ENCODE measurements at places on chromosomes 3 and 15.

- DNase-seq = no peak
These were observed 23.1 kb downstream of the ANXA2 start for GRCh38 chr15:60374628-60375081.

GRCh38 chr15:101615986-101616848 is 36.0 kb downstream of the TM2D3 start:
- DNase-seq = no peak

DNA sequence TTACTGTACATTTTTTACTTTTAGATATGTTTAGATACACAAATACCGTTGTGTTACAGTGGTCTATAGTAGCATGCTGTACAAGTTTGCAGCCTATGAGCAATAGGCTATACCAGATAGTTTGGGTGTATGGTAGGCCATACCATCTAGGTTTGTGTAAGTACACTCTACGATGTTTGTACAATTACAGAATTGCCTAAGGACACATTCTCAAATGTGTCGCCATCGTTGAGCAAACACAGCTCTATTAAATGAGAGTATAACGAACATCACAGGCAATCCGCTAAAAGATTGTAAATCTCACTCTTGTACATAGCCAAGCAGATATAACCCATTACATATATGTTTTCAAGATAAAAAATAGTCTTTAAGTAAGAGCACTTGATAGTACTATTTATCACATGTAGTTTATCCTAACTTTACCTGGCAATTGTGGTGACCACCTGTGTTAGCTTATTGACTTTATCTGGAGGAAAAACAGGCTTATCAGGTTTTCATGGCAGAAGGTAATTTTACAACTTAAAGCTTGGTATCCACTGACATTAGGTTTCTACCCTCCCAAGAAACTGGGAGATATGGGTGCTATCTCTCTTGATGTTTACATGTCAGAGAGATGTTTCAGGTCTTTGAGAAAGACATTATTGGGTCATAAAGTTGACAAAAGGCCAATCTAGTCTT is 898.7 kb downstream of the NSUN3 start:
- no peak for DNase-seq

DNA sequence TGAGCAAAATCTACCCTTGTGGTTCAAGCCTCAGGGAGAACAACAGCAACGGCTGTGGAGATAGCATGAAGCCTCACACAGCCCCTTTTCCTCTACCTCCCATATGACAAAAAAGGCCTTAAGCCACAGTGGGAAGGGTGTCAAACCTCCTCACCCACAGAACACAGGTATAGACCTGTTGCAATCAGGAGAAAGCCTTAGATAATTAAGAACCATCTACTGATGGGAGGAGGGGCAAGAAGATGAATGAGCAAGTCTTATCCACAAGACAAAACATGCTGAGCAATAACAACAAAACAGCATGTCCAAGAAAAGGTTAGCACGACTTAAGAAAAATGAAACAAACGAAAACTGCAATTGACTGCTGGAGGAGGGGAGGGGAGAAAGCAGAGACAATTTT is 272.9 kb upstream of the BCHE start:
- no peak for DNase-seq

GRCh38 chr3:43287500-43287873 is 1.1 kb downstream of the SNRK start:
- no peak for DNase-seq

DNA sequence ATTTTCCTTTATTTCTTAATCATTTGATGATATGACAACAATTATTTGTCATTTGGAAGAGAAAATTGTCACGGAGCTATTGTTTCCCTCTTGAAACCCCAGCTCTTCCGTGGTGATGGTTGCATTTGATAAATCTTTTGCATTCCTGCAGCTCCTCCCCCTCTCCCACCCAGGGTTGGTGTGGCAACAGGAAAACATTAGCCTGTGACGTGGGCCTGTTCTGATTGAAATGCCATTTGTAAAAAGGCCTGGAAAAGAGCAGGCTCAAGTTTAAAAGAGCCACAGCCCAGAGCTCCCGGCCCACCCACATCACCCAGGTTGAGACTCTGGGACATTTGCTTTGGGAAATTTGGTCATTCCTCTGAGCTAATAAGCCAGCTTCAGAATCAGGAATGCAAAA is 282.5 kb downstream of the RPLP1 start:
- no peak for DNase-seq

- DNase-seq = no peak
These were observed 415.4 kb upstream of the RORA start for GRCh38 chr15:61644550-61644949.

DNA sequence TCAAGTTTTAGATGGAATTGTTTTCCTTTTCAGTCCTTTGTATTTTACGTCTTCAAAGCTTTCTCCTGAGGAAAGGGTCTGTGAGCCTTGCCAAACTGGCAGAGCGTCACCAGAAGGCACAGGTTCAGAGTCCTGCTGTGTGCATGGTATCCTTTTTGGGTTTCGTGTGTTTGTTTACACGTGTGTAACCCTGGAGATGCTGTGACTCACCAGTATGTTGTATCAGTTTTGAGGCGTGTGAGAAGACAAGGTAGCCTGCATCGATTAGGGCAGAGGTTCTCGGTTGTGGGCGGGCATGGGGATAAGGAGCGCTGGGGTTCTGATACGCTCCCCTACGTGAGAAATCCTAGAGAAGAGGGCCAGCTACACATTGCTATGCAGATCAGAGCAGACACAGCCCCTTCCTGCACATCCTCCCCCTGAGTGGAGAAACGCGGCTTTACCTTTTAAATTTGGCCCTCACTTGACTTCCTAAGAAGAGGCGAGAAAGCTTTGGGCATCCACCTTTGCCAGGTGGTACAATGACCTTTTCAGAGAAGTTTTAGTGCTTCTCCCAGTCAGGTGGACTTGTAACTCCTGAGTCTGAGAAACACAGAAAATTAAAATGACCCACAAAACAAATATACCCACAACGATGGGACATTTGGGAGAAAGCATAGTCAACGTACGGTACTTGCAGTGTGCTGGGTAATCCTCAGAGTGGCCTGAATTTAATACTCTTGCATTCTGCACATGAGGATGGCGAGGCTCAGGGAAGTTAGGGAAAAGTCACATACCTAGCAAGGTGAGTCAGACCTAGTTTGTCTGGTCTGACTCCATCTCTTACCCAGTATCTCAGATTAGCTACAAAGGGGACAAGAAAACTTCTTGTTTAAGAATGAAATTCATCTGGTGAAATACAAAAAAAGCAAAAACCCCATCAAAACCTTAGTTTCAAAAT is 38.1 kb downstream of the TRAK1 start:
- no peak for DNase-seq

GRCh38 chr15:67080900-67081431 is 15.6 kb downstream of the SMAD3 start:
- DNase-seq = peak; percentile 95

DNA sequence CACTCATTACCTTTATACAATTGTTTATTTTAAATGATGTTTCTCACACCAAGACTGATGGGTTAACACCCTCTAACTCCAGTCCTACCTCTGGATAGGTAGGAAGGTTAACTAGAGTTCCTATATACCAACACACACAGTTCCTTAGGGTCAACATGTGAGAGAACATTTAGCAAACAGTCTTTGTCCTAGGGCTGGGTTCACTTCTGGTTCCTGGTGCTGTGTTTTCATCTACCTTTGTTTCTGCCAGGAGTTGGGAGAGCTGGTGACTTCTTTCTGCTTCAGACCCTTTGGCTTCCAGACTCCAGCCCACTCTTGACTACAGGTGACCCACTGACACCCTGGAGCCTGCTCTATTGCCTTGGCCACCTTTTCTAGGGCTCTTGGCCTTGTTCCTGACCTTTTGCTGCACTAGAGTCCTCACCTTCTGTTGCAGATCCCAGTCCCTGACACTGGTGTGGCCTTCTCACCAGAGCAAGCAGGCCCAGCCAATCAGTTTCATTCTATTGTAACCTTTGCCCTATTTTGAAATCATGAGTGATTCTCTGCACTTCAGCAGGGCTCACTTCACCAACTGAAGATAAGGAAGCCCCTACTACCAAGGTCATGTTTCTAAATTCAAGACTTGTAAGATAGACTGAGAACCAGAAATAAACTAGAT is 50.0 kb upstream of the SECISBP2L start:
- no peak for DNase-seq

GRCh38 chr15:22259881-22260421 is 179.6 kb downstream of the OR4M2 start:
- DNase-seq = no peak

GRCh38 chr3:194103983-194104751 is 31.8 kb upstream of the HES1 start:
- DNase-seq = peak; percentile 57

GRCh38 chr3:62833538-62833937 is 41.7 kb downstream of the CADPS start:
- DNase-seq = no peak

- no peak for DNase-seq
These were observed 3.4 kb downstream of the FSD2 start for GRCh38 chr15:82802497-82802896.

DNA sequence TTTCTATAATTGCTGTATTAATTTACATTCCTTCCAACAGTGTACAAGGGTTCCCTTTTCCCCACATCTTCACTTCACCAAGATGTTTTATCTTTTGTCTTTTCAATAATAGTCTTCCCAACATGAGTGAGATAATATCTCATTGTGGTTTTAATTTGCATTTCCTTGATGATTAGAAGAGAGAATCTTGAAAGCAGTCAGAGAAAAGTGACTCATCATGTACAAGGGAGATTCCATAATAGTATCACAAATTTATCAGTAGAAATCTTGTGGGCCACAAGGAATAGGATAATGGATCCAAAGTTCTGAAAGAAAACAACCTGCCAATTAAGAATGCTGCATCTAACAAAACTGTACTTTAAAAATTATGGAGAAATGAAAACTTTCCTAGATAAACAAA is 189.3 kb downstream of the NECTIN3 start:
- DNase-seq = no peak

DNA sequence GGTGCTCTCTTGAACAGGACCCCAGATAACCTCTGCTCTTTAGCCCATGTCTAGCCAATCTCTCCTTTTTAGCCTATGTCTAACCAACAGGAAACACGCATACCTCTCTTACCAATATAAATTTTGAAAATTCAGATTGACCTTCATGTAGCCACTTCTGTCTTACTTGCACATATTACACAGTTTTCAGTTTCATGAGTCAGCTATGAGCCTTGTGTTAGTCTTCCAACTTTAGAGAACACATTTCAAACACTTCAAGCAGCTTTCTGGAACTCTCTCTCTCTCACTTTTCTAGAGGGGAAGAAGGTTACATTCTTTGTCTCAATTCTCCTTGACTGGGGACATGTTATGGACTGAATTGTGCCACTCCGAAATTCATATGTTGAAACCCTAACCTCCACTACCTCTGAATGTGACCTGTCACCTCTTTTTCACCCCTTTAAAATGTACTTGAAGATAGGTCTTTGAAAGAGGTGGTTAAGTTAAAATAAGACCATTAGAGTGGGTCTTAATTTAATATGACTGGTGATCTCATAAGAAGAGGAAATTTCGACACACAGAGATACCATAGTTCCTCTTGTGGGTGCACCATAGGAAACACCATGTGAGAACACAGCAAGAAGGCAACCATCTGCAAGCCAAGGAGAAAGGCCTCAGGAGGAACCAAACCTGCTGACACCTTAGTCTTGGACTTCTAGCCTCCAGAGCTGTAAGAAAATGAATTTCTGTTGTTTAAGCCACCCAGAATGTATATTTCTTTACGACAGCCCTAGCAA is 480.3 kb upstream of the ALCAM start:
- DNase-seq = no peak

DNA sequence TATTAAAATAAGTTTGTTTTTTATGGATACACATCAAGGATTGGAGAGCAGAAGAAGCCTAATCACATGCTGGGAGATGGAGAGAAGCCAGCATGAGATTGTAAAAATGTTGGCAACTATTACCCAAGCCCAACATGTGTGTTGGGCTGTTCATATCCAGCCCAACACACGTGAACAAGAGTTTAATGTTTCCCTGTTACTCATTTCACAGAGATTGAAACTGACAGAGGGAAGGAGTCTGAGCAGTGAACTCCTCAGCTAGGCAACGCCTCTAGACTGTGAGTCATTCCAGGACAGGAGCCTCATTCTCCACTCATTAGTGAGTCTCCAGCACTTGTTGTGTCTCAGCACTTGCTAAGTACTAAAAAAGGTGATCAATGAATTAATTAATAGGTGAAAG is 43.2 kb upstream of the CMSS1 start:
- DNase-seq = no peak

DNA sequence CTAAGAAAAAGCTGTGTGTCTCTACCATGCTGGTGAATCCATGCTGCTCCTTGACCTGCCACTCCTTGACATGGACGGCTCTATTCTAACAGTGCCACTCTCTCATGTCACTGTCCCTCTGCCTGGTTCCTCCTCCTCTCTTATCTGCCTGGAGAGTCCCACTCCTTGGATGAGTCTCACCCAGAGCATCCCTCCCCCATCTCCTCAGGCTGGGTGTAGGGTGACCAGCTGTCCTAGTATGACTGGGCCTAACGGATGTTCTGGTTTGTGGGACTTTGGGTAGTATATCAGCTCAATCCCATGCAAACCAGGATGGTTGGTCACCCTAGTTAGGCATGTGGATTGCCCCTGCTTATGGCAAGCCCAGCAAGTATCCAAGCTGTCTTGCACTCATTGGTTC is 54.3 kb downstream of the LIPC start:
- no peak for DNase-seq

GRCh38 chr3:98612996-98613517 is 19.6 kb upstream of the CPOX start:
- no peak for DNase-seq

GRCh38 chr3:61409638-61410037 is 151.7 kb upstream of the PTPRG start:
- no peak for DNase-seq

GRCh38 chr3:150680562-150680961 is 23.2 kb downstream of the ERICH6 start:
- no peak for DNase-seq

- no peak for DNase-seq
These were observed 27.1 kb upstream of the GALNT15 start for GRCh38 chr3:16147220-16147994.

DNA sequence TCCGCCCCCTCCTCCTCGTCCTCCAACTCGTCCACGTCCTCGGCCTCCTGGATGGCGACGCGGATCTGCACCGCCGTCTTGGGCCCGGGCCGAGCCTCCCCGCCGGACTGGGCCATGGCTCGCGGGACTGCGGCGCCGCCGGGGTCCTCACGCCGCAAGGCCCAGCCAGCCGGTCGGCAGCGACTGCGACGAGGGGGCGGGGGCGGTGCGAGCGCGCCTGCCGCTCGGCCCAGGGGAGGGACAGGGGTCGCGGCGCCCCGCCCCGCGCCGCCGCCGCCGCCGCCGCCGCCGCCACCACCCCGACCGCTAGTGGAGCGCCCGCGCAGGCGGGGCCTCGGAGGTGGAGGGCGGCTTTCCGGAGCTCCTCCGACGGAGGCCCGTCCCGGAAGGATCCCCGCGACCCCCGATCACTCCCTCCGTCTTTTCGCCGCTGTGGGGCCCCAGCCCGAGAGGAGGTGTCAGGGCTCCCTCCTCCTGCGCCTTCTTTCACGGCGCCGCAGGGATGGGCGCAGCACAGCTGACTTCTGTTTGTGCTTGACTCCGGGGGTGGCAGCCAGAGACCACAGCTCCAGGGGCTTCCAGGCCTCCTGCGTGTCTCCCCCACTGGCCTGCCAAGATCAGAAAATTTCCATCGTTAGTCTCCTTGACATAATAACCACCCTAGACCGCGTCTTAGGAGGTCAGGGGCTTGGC is at the start of gene LARP6:
LARP6 (minus strand) TSS at position 185 of the 693 bp plus-strand sequence; CDS start at position 116, 69 bp downstream.
- DNase-seq = no peak
